ENCODE measurements at places on chromosomes 2 and 18.

GRCh38 chr2:190199109-190199508, 120.5 kb downstream of the HIBCH start:
- DNase-seq = no peak

- no peak for DNase-seq
These were observed 95.4 kb downstream of the FHOD3 start for GRCh38 chr18:36392979-36393287.

DNA sequence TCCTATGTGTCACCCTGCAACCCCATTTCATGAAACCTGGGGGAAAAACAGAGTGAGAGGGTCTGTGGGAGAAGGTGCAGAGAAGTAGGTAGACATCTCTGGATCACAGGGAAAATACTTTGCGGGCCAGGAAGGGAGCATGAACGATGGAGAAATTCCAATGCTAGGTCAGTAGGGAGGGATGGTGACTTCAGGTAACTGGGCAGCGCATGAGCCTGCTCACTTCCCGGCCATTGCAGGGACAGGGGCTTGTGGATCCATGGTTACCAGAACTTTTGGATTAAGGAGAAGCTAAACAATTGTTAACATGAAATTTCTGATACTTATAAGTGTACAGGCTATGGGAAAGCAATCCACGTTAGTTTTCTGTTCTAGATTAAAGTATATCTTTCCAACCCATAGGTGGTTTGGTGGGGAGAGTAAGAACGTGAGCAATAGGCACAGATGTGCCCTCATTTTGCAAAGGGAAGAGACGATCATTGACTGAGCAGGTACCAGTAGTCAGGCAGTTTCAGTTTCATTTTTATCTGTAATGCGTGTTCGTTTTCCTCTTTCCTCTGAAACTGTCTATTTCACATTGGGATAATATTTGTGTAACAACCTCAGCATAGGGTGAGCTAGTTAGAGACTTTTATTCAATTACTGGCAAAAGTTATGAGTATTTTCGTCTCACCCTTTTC, 65.0 kb downstream of the NYAP2 start:
- no peak for DNase-seq

GRCh38 chr2:148402786-148403185, 241.8 kb upstream of the EPC2 start:
- no peak for DNase-seq

GRCh38 chr18:48920408-48921038, 30.2 kb downstream of the SMAD7 start:
- no peak for DNase-seq

- DNase-seq = no peak
These were observed 65.1 kb downstream of the MRPS9 start for GRCh38 chr2:105102963-105103421.

- no peak for DNase-seq
These were observed 126.6 kb upstream of the RMDN2 start for GRCh38 chr2:37798315-37799005.

DNA sequence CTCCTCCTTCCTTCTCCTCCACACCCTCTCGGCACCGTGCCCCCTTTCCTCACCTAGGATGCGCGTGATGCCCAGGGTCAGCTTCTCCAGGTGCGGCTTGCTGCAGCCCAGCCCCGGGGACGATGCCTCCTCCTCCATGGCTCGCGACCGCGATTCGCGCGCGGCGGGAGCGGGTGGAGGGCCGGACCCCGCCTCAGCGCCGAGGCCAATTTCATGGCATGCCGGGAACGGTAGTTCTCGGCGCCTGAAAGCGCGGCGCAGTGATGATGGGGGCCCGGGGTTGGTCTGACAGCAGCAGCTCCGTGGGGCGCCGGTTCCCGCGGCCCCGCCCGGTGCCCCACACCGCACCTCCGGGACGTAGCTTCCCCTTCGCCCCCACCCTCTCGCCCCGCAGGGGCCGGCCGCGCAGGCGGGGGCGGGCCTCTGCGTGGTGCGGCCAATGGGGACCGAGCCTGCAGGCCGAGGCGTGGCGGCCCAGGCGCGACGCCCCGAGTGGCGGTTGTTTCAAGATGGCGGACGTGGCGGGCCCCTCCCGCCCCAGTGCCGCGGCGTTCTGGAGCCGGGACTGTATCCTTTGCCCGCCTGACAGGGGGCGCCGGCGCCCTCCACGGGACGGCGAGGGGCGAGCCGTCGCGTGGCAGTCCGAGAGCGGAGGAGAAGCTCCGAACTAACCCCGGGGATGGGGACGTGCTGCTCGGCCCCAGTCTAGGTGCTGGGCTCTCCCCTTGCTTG, at the start of the genes KIAA1328 and TPGS2:
Gene KIAA1328, plus strand, starts transcription at position 498 of the 732 bp plus-strand sequence. Its CDS starts 12 bp downstream, at position 510.
Gene TPGS2, minus strand, starts transcription at position 373 of the 732 bp plus-strand sequence. Its CDS starts 235 bp downstream, at position 138.
- DNase-seq = peak; percentile 69

GRCh38 chr2:98503481-98504105, 58.9 kb downstream of the INPP4A start:
- no peak for DNase-seq

DNA sequence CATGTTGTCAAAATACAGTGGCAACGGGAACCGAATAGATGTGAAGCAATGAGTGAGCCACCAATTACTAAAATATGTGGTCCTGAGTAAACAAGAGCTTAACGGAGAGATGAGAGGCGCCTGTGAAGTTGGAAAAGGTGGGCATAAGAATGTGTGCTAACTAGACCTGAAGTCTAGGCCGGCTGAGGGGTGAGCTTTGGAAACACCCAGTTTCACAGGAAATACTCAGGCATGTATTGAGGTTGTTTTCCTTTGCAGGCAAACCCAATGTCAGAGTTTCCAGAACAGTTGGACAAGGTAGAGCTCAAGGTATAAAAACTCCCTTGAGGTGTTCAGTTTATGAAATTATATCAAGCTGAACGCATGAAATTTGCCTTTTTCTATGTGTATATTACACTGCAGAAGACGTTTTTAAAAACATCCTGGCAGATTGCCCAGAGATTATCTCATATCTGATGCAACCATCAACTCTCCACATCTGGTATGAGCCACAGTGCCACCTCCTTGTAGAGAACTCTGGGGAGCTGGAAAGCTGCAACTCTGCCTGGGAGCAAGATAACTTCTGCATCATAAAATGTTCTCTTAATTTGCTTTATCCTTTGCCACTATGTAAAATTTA, 3.9 kb upstream of the WDSUB1 start:
- peak; percentile 92 for DNase-seq

DNA sequence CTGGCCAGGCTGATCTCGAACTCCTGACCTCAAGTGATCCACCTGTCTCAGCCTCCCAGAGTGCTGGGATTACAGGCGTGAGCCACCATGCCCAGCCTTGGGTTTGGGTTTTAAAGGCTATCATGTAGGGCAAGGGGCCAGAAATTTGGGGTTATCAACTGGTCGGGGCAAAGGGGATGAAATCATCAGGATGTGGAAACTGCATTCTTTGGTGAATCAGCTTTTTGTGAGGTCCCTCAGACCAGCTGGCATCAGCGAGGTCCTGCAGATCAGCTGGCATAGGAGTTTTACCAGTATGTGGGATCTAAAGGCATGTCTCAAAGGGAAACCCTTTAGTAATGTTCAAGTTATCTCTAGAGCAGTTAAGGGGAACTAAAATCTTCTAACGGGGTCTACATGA, 6.4 kb upstream of the GEMIN6 start:
- DNase-seq = no peak

DNA sequence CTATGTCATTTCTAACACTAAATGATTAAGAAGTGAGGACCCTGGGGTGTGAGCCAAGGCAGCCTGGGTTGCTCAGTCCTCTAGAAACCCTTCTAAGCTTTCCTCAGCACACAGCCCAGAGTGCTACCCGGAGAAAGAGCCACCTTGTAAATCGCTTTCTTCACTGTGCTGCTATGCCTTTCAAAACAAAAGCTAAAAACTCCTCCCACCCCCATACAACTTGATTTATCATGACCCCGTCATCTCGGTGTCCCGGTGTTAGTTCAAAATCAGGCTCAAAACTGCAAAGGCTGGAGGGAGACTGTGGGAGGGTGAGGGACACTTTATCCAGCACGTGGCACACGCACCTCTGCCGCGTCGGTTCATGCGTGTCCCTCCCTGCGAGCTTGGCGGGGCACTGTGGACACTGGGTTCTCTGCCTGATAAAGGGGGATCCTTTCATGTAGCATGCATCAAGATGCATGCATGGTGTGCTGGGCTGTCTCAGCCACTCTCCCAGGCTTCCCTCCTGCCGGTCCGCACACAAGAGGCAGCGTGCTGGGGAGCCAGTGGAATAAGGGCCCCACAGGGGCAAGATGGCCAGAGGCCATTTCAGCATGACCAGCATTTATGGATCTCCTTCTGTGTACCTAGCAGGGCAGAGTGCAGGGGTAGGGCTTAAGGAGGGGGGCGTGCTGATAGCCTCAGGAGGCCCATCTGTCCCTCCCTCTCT, 170.4 kb downstream of the SMAD7 start:
- no peak for DNase-seq

GRCh38 chr18:54766634-54767033, 61.6 kb upstream of the RAB27B start:
- no peak for DNase-seq

DNA sequence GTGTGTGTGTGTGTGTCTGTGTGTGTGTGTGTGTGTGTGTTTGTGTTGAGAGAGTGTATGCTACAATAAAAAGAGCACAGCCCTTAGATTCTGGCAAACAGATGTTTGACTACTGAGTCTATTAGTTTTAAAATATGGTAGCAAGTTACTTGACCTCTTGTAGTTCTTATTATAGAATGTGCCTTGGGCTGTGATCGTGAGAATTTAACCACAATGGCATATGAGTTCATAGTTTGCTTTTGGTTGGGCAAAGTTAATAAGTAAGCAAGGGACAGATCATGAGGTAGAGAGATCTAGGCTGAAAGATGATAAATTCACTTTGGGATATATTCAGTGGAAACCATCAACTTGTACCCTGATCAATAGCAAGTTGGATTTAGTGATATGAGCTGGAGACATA, 334.3 kb upstream of the VWC2L start:
- DNase-seq = no peak

DNA sequence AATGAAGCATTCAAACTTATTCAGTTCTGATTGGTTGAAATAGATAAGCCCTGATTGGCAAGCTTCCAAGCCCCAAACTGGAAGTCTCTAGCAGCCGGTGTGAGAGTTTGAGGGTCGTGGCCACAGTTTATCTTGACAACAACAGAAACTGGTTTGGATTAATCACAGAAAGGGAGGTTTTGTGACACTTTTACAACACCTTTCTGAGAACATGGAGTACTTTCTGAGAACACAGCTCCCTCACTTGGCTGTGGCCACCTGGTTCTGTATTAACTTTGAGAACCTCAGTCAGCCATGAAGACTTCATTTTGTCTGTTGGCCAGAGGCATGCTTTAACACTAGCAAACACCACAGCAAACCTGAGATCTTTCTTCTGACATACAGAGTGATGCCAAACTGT, 280.7 kb upstream of the VWC2L start:
- no peak for DNase-seq

DNA sequence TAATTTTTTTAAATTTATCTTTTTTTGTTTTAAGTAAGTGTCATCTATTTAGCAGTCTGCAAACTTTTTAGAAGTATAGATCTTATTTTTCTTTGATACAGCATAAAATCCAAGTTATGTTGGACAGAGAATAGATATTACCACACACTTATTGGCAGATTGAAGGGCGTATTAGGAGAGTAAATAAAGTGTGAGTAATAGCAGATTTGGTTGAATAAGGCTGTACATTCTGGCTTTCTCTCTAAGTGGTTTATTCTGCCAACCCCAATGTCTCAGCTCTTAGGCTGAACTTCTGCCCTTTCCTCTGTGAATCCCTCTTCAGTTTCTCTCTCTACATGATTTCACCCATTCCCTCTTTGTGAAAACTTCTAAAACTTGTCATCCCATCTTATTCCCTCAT, 651.2 kb downstream of the DCC start:
- DNase-seq = no peak

GRCh38 chr2:173407176-173407575, 52.5 kb downstream of the CDCA7 start:
- DNase-seq = no peak

- peak; percentile 37 for DNase-seq
These were observed 30.2 kb downstream of the PRKCE start for GRCh38 chr2:45681675-45682074.

DNA sequence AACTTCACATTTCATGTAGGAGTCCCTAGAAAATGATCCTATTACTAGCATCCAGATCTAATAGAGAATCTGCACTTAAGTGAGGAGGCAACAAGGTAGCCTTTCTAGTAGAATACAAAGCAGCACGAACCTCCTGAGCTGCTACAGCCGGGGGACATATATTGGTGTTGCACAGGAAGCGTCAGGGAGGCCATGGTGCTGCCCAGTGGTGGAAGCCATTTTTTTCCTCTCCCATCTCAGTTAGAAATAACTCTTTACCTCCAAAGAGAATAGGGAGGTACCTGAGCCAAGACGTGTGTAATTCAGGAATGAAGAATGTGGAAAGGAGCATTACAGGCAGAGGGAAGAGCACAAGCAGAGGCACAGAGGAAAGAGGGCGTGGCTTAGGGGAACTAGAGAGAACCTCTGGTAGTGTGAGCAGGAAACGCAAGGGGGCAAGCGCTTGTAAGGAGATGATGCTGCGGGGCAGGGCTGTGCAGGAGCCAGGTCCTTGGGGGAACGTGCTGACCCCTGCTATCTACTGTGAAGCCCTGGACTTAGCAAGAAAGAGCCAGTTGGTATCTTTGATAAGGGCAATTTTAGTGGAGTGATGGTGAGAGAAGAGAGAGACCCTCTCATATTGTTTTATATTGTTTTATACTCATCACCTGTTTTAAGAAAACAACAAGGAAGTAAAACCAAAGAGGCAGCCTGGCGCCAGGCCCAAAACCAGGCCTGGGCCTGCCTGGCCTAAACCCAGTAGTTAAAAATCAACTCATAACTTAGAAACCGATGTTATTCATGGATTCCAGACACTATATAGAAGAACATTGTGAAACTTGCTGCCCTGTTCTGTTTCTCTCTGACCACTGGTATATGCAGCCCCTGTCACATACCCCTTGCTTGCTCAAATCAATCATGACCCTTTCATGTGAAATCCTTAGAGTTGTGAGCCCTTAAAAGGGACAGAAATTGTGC, 50.0 kb upstream of the TTC39C start:
- no peak for DNase-seq

DNA sequence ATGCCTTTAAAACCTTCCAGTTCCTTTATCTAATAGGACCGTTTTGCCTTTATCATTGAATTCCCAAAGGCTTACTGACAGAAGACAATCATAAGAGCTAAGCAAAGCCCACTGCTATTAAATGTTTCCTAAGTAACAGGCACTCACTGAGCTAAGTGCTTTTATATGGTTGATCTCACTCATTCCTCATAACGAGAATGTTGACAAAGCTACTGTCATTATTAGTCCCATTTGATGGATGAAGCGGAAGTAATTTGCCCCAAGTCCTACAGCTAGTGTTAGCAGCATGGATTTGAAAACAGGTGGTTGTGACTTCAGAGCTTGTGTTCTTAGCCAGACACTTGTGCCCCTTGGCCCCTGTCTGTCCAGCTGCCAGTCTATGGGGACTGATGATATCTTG, 134.8 kb upstream of the SERPINE2 start:
- DNase-seq = no peak

DNA sequence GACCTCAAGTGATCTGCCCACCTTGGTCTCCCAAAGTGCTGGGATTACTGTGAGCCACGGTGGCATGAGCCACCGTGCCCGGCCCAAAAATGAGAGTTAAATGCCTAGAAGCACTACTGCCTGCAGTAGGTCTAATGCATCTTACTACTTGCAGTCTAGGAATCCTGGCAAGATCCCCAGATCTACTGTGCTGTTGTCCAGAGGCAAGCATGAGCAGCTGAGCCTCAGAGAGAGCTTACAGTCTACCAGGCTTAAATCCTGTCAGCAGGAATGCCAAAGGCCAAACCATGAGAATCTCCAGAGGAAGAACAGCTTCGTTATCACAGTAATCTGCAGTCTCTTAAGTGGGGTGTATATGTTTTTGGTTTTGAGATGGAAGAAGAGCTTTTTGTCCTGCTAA, 54.4 kb downstream of the XRCC5 start:
- no peak for DNase-seq
